ENCODE measurements at places on chromosomes 3 and 15. TPM values are rescaled to one million over a fixed set of nuclear protein-coding genes. Genes with fewer than 3 reads are reported as not detected.

DNA sequence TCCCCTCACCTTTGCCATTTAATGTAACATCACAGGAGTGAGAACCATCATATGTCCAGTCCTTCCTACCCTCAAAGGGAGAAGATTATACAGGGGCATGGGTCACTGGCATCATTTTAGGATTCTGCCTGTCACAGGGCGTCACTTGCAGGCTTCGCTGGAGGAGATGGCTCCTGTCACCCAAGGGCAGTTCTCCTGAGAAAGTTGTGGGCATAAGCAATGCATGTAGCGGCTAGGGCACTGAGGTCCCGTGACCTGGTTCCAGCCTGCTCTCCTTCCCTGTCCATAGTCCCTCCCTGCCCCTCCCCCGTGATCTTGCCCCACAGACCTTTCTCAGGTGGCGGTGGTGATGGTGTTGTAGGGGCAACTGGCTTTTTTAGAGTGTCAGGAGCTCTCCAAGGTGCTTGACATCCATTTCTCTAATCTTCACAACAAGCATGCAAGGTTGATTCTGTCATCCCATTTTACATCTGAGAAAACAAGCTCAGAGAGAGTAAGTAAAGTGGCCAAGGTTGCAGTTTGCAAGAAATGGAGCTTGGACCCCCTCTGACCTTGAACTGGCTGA, 241.5 kb upstream of the CTDSPL start:
- H3K27ac ChIP-seq = no peak overlapping the region
- H3K4me1 ChIP-seq = peaks cover 2% of the 10 kb centered on the region
- no peaks in the 10 kb centered on the region for H3K27me3 ChIP-seq
- no peak overlapping the region for H3K4me3 ChIP-seq

DNA sequence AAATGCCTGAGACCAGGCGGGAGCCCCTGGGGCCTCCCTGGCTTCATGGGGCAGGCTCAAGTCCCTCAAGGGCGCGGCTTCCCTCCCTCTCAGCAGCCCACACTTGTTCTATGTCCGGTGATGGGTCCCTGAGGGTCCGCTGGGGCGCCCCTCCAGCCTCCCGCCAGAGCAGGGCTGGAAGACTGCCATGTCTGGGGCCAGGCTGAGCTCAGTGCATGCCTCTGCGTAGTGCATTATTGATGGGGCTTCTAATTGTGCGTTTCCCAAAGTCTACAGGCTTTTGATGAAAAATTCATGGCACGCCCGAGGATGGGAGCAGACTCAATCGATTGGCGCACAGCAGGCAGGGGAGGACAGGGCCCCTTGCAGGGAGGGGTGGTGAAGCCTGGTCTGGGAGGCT, 51.3 kb downstream of the CYP11A1 start:
- no peak overlapping the region for H3K27ac ChIP-seq
- no peak for DNase-seq
- no peaks in the 10 kb centered on the region for H3K27me3 ChIP-seq
- peaks cover 19% of the 10 kb centered on the region for H3K4me1 ChIP-seq
- H3K36me3 ChIP-seq = no peaks in the 10 kb centered on the region
- H3K4me3 ChIP-seq = no peak overlapping the region

DNA sequence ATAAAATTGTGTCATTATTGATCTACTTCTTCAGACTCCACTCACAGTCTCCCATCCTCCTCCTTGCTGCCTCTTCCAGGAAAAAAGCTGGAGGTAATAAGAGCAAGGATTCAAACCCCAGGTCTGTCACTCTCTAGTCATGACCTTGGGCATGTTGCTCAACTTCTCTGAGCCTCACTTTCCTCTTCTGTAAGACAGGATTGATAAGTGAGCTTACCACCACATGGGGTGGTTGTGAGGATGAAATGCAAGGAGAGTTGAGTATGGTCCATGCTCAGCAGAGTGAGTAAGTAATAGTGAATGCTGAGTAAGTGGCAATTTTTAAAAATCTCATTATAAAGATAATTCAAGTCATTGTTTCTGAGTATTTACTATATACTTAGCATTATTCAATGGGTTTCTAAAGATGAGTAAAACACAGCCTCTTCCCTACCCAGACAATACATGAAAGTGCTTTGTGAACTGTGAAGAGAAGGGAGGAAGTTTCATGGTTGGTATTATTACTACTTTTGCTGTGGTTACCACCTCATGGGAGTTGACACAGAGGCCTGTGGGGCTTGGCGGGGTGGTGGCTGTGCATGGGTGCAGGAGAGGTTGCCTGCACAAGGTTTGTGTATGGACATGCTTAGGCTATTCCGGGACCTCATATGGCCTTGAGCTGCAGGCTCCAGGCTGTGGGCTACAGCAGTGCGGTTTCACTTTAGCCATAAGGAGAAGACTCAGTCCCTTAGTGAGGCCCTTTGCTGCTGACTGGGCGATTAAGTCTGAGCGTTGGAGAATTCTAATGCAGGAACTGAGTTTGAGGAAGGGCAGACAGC, 30.0 kb downstream of the SLC6A11 start:
- H3K27me3 ChIP-seq = no peaks in the 10 kb centered on the region
- no peak overlapping the region for H3K27ac ChIP-seq
- no peaks in the 10 kb centered on the region for H3K4me1 ChIP-seq
- H3K36me3 ChIP-seq = no peaks in the 10 kb centered on the region

- no peak for DNase-seq
- H3K27me3 ChIP-seq = no peaks in the 10 kb centered on the region
- H3K27ac ChIP-seq = no peak overlapping the region
These were observed 5.9 kb upstream of the EDEM1 start for GRCh38 chr3:5181469-5182141.

GRCh38 chr3:126316031-126316461, 41.2 kb downstream of the KLF15 start:
- no peak overlapping the region for H3K4me3 ChIP-seq
- peaks cover 28% of the 10 kb centered on the region for H3K4me1 ChIP-seq
- DNase-seq = no peak
- peak overlapping the region; percentile 62 for H3K27ac ChIP-seq

DNA sequence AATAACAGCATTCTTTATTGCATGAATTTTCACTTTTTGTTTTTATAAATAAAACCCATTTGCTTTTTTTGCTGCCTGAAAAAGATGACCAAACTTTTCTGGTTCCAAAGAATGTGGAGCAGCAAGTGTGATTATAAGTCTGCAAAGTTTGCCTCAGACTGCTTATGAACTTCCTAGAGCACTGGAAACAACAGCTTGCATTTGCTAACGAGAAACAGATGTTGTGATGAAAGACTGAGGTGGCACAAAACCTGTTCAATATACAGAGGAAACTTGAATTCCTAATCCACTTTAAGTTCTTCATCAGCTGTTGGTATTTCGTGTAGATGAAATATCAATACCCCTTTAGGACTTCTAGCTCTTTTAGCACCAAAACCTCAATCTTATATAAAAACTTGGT, 9.3 kb downstream of the ZPLD1 start:
- no peak for DNase-seq
- no peak overlapping the region for H3K27ac ChIP-seq
- no peaks in the 10 kb centered on the region for H3K4me1 ChIP-seq

GRCh38 chr3:44478606-44479094, 1.2 kb upstream of the ZNF445 start:
- no peaks in the 10 kb centered on the region for H3K36me3 ChIP-seq
- no peak overlapping the region for H3K27ac ChIP-seq
- no peaks in the 10 kb centered on the region for H3K27me3 ChIP-seq
- no peak overlapping the region for H3K4me3 ChIP-seq
- peaks cover 1% of the 10 kb centered on the region for H3K4me1 ChIP-seq
- no peak for DNase-seq

The C3orf18 gene
- 10.7 TPM for total RNA-seq

The RPS27L gene
- total RNA-seq = 98.7 TPM

The POTEB2 gene
- not detected for total RNA-seq

The PAQR5 gene
- 0.12 TPM for total RNA-seq

The SLC24A5 gene
- total RNA-seq = not detected

The PCOLCE2 gene
- total RNA-seq = 2.3 TPM

The THRB gene
- 2.2 TPM for total RNA-seq
